ENCODE measurements at places on chromosomes 5 and 9.

GRCh38 chr9:33781736-33782135 lies 13.6 kb upstream of the PRSS3 start:
- no peak for DNase-seq

DNA sequence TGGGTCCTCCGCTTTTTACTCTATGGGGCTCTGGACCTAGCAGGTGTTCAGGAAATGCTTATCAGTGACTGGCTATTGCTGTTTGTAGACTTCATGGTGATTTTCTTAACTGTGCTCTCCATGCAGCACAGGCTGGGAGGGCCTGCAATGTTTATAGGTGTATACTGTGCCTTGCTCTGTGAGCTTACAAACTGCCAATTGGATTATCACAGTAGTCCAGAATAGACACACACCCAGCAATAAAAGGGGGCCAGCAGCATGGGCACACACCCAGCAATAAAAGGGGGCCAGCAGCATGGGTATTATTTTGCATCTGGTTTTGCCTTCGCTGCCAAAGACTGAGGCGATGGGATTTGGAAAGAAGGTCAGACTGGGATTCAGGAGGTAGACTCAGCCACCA lies 100.0 kb downstream of the CRB2 start:
- DNase-seq: no peak

DNA sequence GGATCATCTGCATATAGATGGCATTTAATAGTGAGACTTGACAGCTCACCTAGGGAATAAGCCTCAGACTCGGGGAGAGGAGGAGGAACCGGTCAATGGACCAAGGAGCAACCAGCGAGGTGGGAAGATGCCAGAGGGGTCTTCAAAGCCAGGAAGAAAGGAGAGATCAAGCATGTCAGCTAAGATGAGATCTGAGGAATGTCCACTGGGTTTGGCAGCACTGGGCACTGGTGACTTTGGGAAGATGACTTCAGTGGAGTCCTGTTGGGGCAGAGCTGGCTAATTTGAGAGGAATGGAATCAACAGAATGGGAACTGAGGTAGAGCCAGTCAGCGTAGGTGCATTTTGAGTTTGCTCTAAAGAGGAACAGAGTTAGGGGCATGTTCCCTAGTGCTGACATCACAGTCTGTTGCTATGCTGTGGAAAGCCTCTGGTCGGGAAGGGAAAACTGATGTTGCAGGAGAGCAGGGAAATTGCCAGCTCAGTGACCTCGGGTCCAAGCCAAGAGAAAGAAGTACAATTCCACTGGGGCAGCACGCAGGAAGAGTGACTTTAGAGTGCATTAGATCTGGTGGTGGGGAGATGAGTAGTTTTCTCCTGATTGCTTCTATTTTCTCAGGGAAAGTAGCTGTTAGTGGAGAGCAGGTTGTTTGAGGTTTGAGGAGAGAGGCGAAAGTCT lies 56.9 kb downstream of the ZNF618 start:
- no peak for DNase-seq

DNA sequence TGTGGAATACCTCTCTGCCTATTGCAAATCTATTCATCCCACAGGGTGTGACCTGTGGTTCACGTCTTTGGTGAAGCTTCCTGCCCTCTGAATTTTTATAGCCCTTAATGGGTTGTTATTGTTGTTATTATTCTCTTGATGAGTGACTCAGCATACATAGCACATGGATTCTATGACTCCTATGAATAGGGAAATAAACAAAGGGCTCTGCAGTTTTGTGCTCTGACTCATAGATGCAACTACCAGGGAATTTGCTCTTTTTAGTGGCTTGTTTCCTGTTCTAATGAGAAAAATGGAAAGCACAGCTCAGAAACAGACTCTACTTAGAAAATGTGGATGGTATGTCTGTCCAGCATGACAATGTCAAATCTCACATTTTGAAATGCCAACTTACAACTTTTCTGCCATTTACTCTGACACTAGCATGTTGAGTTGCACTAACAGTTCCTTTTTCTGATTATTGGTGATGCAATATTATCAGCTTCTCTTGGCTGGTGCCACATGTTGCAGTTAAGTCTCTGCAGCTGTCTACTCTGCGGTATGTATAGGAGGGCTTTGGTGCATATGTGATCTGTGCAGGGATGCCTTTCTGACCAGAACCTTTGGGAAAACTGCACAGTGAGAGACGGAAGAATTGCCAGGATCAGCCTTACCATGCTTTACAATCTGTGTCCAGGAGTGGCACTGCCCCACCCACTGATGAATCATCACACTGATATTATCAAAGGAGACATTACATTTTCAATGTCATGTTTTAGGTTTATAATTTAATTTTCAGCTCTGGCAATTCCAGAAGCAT lies 996.4 kb upstream of the WWC1 start:
- no peak for DNase-seq

DNA sequence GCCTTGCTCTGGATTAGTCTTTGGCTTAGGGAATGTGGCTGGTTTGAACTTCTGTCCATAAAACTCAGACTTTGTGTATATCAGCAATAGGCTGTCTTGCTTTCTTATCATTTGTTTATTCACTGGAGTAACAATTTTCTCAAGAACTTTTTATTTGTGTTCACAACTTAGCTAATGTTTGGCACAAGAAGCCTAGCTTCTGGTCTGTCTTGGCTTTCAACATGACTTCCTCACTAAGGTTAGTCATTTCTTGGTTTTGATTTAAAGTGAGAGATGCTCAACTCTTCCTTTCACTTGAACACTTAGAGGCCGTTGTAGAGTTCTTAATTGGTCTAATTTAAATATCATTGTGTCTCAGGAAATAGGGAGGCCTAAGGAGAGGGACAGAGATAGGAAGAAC lies 4.9 kb downstream of the FBXO38 start:
- DNase-seq: no peak

DNA sequence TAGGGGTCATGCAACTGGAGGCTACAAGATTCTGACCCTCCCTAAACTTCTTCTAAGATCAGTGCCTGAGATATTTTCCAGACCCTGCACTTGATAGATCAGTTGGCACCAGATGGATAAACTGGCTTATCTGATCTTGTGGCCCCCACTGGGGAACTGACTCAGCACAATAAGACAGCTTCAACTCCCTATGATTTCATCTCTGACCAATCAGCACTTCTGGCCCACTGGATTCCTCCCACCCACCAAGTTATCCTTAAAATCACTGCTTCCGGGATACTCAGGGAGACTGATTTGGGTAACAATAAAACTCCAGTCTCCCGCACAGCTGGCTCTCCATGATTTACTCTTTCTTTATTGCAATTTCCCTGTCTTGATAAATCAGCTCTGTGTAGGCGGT lies 2180.4 kb upstream of the WWC1 start:
- DNase-seq: no peak

Measured in NCI-H1417 treated with DMSO at 0.1 percent for 48 hours (cell line).